Caudate nucleus (tissue), 63 donors: ENCODE measurements at places on chromosomes 16 and 17.
A peak's percentile ranks its signal among the peaks of the same experiment; 100 is the strongest.

DNA sequence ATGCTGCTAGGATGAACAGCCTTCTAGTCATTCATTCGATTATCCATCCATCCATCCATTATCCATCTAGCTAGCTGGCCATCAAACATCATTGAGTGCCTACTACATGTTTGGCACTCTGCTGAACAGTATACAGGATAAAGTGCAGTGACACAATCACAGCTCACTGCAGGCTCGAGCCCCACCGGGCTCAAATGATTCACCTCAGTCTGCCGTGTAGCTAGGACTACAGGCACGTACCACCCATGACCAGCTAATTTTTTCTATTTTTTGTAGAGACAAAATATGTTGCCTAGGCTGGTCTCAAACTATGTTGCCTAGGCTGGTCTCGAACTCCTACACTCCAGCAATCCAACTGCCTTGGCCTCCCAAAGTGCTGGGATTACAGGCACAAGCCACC is 50.0 kb downstream of the SSH2 start:
- no peak for DNase-seq

- DNase-seq, result no peak
Measured at GRCh38 chr17:80668375-80669148, 123.9 kb downstream of the RPTOR start.

DNA sequence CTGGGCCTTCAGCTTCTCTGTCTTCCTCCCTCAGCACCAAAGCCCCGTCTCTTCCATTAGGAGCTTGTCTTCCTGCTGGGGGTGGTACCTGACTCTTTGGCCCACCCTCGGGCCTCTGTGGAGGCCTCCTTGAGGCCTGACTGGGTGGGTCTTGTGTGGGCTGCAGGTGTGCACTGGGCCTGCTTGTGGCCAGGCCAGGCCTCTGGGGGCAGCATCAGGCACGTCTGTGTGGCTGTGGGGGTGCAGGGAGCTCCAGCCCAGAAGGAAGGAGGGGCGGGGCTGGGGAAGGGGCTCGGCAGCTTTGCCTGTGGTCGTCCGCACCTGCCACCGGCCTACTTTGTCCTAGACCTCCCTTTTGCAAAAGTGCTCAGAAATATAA is 7.0 kb downstream of the PIGQ start:
- no peak for DNase-seq

GRCh38 chr17:80153004-80153403 is 6.1 kb upstream of the EIF4A3 start:
- DNase-seq, result no peak

- no peak for DNase-seq
Measured at GRCh38 chr17:16283705-16284104, 66.7 kb downstream of the PIGL start.

GRCh38 chr16:424033-424622 is 1.3 kb upstream of the RAB11FIP3 start:
- DNase-seq, result peak; percentile 43

DNA sequence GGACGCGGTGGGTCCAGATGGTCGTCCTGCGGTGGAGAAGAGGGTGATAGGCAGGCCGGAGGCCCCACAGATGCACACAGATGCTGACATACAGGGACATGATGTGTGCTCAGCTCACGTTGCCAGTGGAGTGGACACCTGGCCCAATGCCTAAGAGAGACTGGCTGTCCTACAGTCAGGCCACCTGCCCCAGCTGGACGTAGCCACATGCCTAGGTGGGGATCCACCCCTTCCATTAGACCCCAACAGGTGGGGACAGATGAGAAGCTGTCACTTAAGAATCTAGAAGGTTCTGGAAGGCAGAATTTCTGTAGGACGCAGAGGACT is 117.6 kb upstream of the ZNF750 start:
- DNase-seq, result no peak

DNA sequence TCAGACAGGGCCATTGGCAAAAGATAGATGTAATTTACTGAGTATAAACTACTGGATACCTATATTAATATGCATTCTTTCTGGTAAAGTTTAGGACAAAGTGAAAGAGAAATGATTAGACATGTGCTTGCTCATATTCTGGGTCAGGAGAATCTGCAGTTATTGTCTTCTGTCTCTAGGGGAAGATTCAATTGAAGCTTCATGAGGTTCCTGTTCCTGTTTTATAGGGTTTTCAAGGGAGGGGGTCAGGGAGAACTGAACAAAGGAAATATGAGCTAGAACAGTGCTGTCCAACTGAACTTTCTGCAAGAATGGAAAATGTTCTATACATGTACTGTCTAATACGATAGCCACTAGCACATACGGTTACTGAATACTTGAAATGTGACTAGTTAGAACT is 59.3 kb upstream of the CORO6 start:
- no peak for DNase-seq

DNA sequence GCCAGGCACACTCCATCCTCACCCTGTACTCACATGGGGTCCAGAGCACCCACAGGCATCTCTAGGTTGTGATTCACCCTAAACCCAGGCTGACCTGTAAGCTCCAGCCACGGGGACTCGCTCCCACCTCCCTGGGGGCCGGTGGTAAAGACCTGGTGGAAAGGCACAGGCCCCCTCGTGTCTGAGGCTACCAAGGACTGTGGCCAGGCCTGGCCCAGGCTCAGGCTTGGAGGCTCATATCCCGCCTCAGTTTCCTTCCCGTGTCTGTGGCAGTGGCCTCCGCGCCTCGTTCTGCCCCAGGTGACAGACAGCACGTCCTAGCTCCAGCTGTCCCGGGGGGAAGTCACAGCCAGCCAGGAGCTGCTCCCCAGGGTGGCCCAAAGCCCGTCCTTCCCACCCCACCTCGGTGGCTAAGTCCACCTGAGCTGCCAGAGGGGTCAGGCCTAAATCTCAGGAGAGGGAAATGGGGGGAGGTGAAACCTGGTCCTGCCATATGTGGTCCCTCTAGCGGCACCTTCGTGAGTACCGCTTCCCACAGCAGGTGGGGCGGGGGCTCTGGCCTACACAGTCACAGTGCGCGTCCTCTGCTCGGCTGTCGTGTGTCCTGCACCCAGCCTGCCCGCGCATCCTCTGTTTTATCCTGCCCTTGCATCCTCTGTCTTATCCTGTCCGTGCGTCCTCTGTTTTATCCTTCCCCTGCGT is 12.6 kb downstream of the CDH15 start:
- DNase-seq, result no peak

GRCh38 chr17:17104494-17104893 is 62.2 kb downstream of the MPRIP start:
- DNase-seq, result peak; percentile 87

GRCh38 chr16:70725912-70726828 is 40.3 kb upstream of the MTSS2 start:
- peak; percentile 55 for DNase-seq

GRCh38 chr16:83136924-83137323 is 510.2 kb downstream of the CDH13 start:
- DNase-seq, result no peak

GRCh38 chr17:56326001-56326359 is 172.7 kb downstream of the ANKFN1 start:
- no peak for DNase-seq

DNA sequence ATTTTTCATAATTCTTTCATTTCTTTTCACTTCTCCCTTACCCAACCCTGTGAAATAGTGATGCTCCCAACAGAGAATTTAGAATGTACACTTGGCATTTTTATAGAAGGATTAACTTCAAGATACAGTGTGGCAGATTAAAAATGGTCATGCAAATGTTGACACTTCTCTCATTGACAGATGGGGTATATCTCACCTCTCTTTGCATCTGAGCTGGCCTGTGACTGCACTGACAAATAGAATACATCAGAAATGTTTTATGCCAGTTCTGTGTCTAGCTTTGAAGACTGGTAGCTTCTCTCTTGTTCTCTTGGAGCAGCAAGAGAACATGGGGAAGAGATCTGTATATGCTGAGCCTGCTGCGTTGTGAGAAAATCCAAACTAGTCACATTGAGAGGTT is 949.6 kb downstream of the CDH11 start:
- no peak for DNase-seq

- no peak for DNase-seq
Measured at GRCh38 chr17:82269138-82269881, 4.2 kb downstream of the CSNK1D start.

GRCh38 chr17:43946781-43947180 is 4.5 kb upstream of the PPY start:
- no peak for DNase-seq

- no peak for DNase-seq
Measured at GRCh38 chr17:18124345-18125126, 16.0 kb downstream of the MYO15A start.

DNA sequence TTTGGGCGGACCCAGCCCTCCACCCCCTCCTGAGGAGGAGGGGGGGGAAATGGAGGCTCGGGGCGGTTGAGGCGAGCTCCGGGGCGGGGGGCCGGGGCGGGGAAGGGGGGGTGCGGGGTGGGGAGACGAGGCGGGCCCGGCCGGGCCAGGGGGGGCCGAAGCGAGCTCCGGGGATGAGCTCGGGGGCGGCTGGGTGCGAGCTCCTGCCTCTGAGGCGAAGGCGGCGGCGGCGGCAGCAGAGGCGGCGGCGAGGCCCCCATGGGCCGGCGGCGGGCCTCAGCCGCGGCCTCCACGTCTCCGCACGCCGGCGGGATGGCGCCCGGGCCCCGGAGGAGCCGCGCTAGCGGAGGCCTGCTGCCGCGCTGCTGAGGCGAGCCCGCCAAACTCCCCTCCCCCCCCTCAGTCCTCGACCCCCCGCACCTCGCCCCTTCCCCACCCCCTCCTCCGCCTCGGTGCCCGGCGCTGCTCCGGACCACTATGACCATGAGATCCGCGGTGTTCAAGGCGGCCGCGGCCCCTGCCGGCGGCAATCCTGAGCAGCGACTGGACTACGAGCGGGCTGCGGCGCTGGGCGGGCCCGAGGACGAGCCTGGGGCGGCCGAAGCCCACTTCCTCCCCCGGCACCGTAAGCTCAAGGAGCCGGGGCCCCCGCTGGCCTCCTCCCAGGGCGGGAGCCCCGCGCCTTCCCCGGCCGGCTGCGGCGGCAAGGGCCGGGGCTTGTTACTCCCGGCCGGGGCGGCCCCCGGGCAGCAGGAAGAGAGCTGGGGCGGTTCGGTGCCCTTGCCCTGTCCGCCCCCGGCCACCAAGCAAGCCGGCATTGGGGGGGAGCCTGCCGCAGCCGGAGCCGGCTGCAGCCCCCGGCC is 596 bp downstream of the MSL1 start:
- DNase-seq, result no peak

- DNase-seq, result no peak
Measured at GRCh38 chr17:68565661-68566441, 35.3 kb downstream of the FAM20A start.

DNA sequence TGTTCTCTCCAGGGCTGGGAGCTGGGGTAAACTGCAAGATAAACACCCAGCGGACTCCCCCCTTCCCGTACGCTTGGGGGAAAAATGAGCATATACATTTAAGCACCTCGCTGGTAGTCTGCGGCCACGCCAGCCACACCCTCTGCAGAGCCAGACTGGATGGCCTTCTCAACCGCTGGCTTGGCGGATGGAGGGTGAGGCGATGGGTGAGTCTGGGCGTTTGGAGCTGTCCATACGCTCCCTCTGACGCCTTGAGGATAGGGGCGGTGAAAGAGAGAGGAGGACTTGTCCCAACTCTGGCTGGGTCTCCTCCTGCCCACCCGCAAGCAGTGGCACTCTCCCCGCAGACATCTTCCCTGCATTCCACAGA is 1.0 kb downstream of the ITGA3 start:
- no peak for DNase-seq

DNA sequence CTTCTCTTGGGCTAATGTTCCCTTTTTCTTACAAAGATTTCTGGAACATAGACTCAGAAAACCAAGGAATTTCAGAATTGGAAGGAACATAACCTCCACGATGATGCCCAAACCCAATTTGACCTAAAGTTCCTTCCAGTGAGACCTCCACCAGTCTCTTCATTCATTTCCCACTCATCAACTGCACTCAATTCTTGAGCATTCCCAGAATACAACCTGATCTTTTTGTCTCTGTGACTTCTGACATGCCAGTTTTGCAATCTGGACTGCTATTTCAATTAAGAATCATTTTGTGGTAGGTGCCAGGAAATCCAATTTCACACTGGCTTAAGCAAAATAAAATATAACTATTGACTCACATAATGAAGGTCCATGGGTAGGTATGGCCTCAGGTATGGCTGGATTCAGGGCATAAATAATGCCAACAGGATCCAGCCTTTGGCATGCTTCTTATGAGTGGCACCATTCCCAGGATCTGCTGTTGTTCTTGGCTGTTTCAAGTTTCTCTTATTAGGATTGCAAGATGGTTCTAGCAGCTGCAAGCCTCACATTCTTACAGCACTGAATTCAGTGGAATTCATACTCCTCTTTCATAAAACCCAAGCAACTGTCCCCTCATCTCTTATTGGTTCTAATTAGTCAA is 184.3 kb downstream of the HS3ST4 start:
- DNase-seq, result no peak

GRCh38 chr16:17743578-17743977 is 272.8 kb upstream of the XYLT1 start:
- DNase-seq, result no peak

DNA sequence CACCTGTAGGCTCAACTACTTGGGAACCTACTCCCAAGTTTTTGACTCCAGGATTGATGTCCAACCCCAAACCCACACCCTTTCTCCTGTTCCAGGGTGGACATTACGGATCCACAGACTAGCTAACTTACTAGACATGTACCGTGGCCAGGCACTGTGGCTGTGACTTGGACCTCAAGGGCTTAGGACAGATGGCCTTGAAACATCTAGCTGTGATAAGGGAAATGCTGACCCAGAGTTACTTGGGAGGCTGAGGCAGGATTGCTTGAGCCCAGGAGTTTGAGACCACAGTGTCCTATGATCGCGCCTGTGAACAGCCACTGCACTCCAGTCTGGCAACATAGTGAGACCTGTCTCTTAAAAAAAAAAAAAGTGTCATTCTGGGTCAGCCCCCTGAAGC is 4.2 kb downstream of the STARD3 start:
- DNase-seq, result no peak

- DNase-seq, result no peak
Measured at GRCh38 chr17:39965017-39965699, 2.4 kb downstream of the GSDMA start.

DNA sequence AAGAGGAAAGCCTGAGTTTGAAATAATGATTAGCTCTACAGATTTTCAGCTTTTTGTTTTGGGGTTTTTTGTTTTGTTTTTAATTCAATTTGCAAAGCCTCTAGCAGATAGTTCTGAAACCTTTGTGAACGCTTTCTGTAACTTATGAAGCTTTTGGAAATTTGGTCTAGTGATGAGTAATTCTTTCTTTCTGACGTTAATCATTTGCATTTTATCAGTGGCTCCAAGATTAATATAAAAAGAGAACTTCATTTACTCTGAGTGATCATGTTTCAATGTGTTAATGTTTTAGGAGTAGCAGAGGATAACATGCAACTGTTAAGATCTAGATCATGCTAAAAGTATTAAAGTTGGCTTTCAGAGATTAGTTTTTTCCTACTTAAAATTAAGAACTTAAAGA is 160.3 kb upstream of the TBX2 start:
- no peak for DNase-seq

- DNase-seq, result no peak
Measured at GRCh38 chr17:66304304-66305174, 2.1 kb downstream of the PRKCA start.
